ENCODE measurements at places on chromosomes 13 and 19.

- DNase-seq, result no peak
These were observed 729.4 kb upstream of the SGCG start for GRCh38 chr13:22451327-22451741.

- no peak for DNase-seq
These were observed 68.3 kb upstream of the SERP2 start for GRCh38 chr13:44305286-44305685.

- DNase-seq, result no peak
These were observed 565.0 kb downstream of the FGF9 start for GRCh38 chr13:22235950-22236290.

- DNase-seq, result no peak
These were observed 6.1 kb downstream of the KDM4B start for GRCh38 chr19:4974880-4975469.

DNA sequence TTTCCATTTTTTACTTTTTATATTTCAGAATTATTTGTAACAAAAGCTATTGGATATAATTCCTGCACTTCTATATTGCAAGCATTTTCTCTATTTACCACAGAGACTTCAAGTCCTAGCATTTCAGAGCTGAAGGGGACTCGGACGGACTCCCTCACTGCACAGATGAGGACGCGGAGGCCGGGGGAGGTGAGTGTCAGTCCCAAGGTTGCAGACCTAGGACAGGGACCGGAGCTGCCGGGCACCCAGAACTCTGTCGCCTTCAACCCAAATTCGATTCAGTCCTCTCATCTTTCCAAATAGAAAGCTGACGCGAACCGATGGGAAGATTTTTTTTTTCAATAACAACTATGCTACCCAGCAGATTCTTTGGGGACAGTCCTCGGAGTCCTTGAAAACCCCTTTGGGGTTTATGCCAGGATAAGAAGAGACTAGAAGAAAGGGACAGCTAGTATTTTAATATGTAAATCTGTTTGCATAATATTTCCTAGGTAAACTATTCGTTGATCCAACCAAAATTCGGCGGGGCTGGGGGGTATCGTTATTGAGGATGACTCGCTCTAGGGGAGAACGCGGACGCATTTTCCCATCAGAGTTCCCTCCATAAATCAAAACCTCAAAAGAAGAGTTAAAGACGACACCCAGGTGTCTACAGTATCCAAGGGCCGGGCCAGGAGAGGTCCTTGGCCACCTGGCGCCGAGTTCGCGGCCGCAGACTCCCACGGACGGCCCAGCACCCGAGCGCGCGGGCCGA, 803 bp downstream of the FLT3 start:
- peak; percentile 38 for DNase-seq

- DNase-seq, result no peak
These were observed 1141.3 kb upstream of the PCDH20 start for GRCh38 chr13:62556978-62557377.

GRCh38 chr13:91724591-91724990, 326.2 kb downstream of the GPC5 start:
- no peak for DNase-seq

GRCh38 chr19:47228168-47228936, 2.6 kb downstream of the BBC3 start:
- peak; percentile 62 for DNase-seq

GRCh38 chr13:66313413-66313812, 916.7 kb downstream of the PCDH9 start:
- no peak for DNase-seq

GRCh38 chr19:1293782-1294604, 8.3 kb downstream of the EFNA2 start:
- DNase-seq, result no peak

DNA sequence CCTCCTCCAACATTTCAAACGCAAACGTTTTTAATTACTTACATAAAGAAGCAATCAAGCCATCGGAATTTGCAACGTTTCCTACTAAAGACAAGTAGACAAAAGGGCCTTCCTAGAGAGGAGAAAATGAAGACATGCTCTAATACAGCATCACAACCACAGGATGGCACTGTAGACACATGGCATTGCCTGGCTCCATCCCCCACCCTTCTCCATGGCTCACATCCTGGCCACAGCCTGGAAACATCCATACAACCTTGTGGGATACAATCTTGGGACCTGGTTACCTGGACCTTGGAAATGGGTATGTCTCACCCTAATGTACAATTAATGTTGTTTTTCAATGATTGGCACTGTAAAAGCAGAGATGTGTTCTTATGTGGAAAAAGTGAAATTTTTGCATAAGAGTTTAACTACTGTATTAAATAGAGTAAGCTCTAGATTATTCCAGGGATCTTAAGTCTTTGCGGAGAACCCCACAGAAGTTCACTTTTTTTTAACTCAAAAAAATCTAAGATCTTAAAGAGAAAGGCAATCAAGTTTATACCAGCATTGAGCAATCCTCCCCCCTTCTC, 21.5 kb downstream of the EBPL start:
- DNase-seq, result peak; percentile 48

DNA sequence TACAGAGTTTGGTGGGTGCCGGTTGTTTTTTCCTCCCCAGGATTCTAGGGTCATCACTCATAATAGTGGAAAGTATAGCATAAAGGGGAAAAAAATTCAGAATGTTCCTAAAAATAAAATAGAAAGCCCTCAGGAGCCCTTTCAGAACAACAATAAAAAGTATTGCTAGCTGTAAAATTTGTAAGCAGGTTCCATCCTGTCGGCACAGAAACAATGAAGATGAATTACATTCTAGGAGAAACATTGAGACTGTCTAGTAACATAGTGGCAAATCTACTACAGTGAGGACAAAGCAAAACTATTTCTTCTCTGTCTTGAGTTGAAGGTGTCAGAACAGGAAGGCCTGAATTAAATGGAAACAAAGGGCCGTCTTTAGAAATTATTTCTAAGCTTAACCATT, 870.7 kb downstream of the PCDH9 start:
- DNase-seq, result no peak

- DNase-seq, result no peak
These were observed 51.6 kb upstream of the UBL3 start for GRCh38 chr13:29901710-29902631.

DNA sequence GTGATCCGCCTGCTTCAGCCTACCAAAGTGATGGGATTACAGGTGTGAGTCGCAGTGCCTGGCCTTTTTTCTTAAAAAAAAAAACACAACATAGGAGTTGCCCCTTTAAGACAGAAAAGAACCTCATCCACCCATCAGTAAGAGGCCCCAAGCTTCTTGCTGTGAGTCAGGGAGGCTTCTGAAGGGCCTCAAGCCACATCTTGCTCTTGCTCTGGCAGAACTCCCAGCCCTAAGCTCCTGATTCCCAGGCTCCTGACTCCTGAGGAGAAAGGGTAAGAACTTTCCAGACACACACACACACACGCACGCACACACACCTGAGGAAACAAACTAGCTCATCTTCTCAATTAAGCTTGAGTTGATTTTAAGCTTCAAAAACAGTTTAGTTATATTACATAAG, 6.9 kb downstream of the ETFB start:
- no peak for DNase-seq

DNA sequence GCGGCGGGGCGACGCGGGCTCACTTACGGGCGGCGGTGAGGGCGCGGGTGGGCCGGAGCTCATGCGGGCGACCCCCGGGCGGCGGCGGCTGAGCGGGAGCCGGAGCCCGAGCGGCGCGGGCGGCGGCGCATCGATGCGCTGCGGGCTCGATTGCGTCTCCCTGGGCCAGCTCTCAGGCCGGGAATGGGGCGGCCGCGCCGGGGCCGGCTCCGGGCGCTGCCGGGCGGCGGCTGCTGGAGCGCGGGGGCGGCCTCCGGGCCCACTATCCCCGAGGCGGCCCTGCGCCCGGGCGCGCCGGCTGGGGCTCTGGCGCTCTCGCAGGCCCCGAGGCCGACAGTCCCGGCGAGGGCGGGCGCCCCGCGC, 1.4 kb upstream of the TSHZ3 start:
- DNase-seq, result no peak

DNA sequence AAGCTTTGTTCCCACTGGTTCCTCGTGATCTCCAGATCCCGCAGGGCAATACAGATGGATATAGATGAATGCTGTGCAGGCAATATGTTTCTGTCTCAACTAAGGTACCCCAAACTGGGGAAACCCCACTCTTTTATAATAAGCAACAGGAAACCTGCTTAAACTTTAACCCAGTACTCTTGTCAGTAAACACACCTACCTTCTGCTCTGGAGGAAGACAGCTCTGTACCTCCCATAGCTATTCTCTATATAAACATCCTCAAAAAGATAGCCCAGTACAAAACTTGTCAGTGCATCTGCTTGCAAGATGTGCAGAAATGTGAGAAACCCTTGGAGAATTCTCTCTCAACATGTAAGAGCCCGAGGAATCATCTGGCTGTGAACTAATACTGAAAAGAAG, 583.6 kb downstream of the OLFM4 start:
- DNase-seq, result no peak

GRCh38 chr13:74629985-74630384, 495.8 kb upstream of the KLF12 start:
- DNase-seq, result no peak

- no peak for DNase-seq
These were observed 52.3 kb downstream of the PTPRS start for GRCh38 chr19:5288347-5288739.

DNA sequence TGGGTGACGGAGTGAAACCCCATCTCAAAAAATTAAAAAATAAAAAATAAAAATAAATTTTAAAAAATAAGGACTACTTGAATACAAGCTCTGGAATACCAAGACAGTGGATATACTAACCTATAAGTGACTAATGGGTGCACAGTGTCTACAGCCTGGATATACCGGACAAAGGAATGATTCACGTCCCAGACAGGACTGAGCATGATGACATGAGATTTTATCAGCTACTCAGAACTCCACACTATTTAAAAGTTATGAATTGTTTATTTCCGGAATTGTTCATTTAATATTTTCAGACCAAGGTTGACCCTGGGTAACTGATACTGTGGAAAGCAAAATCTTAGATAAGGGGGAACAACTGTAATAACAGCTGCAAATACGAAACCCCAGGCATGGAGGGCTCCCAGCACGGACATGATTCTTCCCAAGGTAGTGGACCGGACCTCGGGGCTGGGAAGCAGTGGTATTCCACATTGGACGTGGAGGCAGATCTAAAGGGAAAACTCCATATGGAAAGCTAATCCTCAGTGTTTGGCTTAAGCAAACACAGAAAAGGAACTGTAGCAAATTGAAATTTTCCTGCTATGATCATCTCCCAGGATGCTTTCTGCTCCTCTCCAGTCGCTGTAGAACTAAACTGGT, 102.6 kb upstream of the TSHZ3 start:
- DNase-seq, result no peak

- no peak for DNase-seq
These were observed 45.1 kb downstream of the MIPEP start for GRCh38 chr13:23844132-23844531.

GRCh38 chr19:41792513-41793413, 3.6 kb upstream of the CEACAM3 start:
- peak; percentile 62 for DNase-seq

GRCh38 chr13:44498969-44499368, 77.2 kb downstream of the TSC22D1 start:
- DNase-seq, result no peak

DNA sequence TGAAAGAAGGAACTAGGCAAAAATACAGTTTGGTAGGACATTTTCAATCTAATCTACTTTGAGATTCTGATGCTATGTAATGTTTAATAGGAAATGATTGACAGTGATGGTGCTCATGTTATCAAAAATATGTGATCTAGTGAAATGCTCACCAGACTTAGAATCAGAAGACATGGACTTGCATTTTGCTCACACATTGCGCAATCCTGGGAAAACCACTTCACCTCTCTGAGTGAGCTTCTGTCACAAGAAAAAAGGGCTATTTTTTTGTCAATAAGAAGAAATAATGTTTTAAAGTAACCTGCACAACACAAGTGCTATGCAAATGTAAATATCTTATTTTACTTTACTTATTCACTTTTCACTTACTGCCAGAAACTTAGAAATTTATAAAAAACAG, 380.9 kb upstream of the HTR2A start:
- DNase-seq, result no peak

GRCh38 chr13:36862002-36862685, 43.1 kb downstream of the RFXAP start:
- DNase-seq, result no peak

DNA sequence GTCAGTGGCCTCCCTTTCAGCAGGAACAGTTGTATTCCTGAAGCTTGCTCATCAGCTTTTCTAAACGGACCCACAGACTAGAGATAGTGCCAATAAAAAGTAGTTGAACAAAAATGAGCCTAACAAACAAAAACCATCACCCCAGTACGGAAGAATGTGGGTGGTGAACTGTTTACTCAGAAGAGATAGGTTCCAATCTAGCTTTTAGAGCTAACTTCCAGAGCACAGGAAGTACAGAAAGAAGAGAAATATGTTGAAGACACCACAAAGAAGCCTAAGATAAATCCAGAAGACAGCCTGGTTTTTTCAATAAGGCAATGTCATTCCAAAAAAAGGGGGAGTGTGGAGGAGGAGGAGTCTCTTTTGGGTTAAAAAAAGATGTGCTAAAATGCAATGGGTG, 2.8 kb upstream of the LMO7 start:
- DNase-seq, result no peak

GRCh38 chr13:42878721-42879120, 97.3 kb downstream of the FAM216B start:
- DNase-seq, result no peak

DNA sequence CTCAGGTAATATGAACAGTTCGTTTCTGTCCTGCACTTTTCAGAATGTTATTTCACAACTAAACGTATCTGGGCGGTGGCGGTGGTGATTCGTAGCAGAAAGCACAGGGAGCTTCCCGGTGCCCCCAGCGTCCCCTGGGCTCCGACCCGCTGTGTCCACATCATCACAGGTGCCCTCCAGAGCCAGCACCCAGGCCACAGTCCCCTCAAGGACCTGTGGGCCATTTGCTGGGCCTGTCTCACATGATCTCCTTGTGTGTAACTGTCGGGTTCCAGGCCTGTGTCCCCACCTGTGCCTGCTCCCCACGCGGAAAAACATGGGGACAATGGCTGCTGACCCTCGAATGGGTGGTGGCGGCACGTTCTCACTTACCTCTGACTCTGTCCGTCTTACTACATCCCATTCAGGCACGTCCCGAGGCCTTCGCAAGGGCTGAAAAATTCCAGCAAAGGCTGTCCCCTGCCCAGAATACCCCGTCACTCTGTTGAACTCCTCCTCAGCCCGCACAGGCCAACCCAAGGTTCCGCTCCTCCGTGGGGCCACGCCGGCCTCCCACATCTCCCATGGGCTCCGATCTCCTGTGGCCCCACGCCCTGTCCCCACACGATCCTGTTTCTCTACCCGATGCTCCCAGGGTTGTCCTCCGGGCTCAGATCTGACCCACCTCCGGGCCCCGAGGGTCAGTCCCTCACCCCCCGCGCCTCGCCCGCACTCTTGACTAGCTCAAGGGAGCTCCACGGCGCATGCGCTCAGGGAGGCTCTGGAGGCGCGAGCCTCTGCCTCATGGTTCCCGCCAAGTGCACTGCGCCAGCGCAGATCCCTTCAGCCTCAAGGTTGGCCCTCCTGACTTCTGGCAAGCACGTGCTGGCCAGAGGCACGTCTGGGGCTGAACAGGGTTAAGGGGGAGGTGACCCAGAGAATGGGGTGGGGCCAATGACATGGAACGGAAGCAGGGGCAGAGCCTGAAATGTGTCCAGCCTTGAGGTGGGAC, 21.2 kb downstream of the DEDD2 start:
- DNase-seq, result no peak

Data from GM13976 (cell line).